ENCODE measurements at places on chromosomes 13 and 19. TPM values are rescaled to one million over a fixed set of nuclear protein-coding genes. Genes with fewer than 3 reads are reported as not detected.

- peaks cover 2% of the 10 kb centered on the region for H3K36me3 ChIP-seq
- H3K27ac ChIP-seq = no peak overlapping the region
- H3K27me3 ChIP-seq = no peaks in the 10 kb centered on the region
- DNase-seq = no peak
These were observed 14.0 kb upstream of the KPTN start for GRCh38 chr19:47497821-47498520.

- H3K4me1 ChIP-seq = peaks cover 2% of the 10 kb centered on the region
- H3K27me3 ChIP-seq = no peaks in the 10 kb centered on the region
- peaks cover 32% of the 10 kb centered on the region for H3K36me3 ChIP-seq
- no peak for DNase-seq
These were observed 17.7 kb downstream of the ZNF763 start for GRCh38 chr19:11982526-11982925.

- H3K4me1 ChIP-seq = no peaks in the 10 kb centered on the region
- no peak for DNase-seq
- H3K36me3 ChIP-seq = no peaks in the 10 kb centered on the region
These were observed 387.1 kb upstream of the SGCG start for GRCh38 chr13:22793598-22794134.

DNA sequence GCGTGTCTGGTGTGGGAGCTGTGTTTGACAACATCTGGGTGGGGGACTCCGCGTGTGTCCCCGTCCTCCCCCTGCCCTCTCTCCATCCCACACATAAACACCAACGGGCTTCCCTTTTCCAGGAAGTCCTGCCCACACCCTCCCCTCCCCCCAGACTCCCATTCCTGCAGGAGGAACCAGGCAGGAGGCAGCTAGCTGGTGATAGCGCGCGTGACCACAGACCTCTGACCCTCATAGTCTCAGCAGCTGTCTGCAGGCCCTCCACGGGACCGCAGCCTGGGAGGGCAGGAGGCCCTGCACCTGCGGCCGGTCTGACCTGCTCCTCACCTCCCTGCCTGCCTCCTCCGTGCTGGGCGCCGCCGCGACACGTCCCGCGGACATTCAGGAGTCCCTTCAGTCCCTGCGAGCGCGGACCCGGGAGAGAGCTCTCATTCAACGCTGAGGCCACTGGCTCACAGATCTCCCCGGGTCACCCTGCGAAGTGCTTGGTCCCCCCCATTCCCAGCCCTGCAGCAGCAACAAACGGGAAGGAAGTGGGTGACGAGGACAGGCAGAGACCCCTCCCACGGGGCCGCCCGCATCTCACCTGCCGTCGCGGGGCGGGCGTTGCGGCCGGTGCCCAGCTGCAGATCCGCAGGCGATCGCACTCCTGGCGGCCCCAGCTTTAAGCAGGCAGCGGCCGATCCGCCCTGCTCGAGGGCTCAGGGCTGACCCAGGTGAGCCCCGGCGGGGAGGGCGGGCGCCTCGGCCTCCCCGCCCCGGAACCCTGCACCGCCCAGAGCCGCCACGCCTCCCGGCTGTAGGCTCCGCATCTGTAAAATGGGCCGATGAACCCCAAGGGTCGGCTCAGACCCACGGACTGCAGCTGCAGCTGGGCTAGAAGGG lies 1.1 kb upstream of the ACP5 start:
- peak; percentile 34 for DNase-seq
- H3K36me3 ChIP-seq = no peaks in the 10 kb centered on the region
- H3K27me3 ChIP-seq = no peaks in the 10 kb centered on the region
- no peak overlapping the region for H3K27ac ChIP-seq
- H3K4me1 ChIP-seq = peaks cover 32% of the 10 kb centered on the region
- peak overlapping the region; percentile 59 for H3K4me3 ChIP-seq

DNA sequence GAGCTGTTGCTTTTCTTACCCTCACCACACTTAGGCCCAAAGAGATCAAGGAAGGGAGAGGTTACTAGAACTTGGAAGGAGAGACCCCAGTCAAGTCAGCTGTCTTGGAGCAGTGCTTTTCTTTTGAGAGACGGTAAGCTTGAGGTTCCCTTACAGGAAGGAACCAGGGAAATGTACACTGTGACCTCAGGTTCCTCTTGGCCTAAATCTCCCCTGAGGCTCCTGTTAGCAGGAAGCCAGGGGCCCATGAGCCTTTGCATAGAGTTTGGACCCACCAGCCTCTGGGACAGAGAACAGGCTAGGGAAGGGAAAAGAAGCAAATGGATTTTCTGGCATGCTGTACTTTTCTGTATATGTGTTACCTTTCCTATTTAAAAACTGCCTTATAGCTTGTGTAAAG lies 5.9 kb upstream of the GPR18 start:
- peaks cover 66% of the 10 kb centered on the region for H3K4me1 ChIP-seq
- H3K36me3 ChIP-seq = peaks cover 21% of the 10 kb centered on the region
- DNase-seq = no peak
- no peaks in the 10 kb centered on the region for H3K27me3 ChIP-seq
- no peak overlapping the region for H3K4me3 ChIP-seq

DNA sequence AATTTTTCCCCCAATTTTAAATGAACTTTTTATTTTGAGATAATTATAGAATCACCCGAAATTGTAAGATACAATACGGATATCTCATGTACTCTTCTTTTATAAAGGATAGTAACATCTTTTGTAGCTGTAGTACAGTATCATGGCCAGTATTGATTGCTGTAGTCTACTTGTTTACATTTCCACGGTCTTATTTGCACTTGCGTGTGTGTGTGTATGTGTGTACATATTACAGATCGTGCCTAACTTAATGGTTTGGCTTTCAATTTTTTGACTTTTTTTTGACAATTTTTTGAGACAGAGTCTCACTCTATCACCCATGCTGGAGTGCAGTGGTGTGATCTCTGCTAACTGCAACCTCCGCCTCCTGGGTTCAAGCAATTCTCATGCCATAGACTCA lies 6.7 kb downstream of the PAN3 start:
- H3K27ac ChIP-seq = no peak overlapping the region
- H3K27me3 ChIP-seq = no peaks in the 10 kb centered on the region
- peaks cover 6% of the 10 kb centered on the region for H3K36me3 ChIP-seq
- peaks cover 45% of the 10 kb centered on the region for H3K4me1 ChIP-seq

GRCh38 chr13:97979051-97979450 lies 25.6 kb downstream of the IPO5 start:
- H3K4me3 ChIP-seq = no peak overlapping the region
- DNase-seq = no peak
- no peak overlapping the region for H3K27ac ChIP-seq

DNA sequence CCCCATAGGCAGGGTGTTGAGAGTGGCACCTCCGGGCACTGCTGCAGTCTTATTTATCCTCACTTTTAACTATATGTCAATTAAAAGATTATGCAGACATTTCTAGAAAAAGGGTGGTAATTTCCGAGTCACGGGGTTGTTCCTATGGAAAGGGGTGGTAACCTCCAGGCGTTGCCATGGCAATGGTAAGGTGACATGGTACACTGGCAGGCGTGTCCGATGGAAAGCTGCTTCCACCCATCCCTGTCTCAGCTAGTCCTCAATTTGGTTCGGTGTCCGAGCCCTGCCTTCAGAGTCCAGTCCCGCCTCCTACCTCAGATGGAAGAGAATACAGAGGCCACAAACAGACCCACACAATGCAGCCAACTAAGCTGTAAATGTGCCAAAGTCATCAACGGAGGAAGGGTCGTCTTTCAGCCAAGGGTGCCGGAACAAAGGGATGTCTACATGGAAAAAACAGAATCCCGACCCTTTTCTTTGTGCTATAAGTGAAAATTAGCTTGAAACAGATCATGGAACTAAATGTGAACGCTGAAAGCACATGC lies 72.6 kb upstream of the C13orf46 start:
- H3K4me3 ChIP-seq = no peak overlapping the region
- peaks cover 57% of the 10 kb centered on the region for H3K4me1 ChIP-seq
- DNase-seq = no peak

DNA sequence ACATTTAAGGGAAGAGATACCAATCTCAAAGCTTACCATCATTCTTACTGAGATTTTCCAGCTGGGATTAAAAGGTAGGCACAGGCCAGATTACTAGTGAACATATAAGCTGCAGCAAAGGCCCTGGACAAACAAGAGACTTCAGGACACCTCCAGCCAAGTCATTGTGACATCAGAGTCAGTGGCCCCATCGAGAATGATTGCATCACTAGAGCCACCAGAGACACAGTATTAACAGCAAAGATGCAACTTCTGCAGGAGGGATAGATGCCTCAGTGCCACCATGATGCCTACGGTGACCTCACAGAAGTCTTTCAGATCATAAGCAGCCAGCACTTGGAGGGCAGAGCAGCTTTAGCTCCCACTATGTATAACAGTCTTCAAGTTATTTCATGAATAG lies 8.6 kb downstream of the RUBCNL start:
- H3K4me3 ChIP-seq = no peak overlapping the region
- H3K4me1 ChIP-seq = peaks cover 3% of the 10 kb centered on the region
- no peaks in the 10 kb centered on the region for H3K36me3 ChIP-seq
- no peak for DNase-seq
- no peak overlapping the region for H3K27ac ChIP-seq
- peaks cover 8% of the 10 kb centered on the region for H3K27me3 ChIP-seq

The APLP1 gene
- total RNA-seq = 0.68 TPM

The SIGLEC5 gene
- not detected for total RNA-seq

The TMTC4 gene
- total RNA-seq = 13.4 TPM

The CRYL1 gene
- 5.0 TPM for total RNA-seq
